Astrocyte (in vitro differentiated cells and primary cell): ENCODE measurements at places on chromosomes 5 and 9. TPM values are rescaled to one million over a fixed set of nuclear protein-coding genes. Genes with fewer than 3 reads are reported as not detected.

Gene TIMD4
- total RNA-seq: not detected in 2 replicates

DNA sequence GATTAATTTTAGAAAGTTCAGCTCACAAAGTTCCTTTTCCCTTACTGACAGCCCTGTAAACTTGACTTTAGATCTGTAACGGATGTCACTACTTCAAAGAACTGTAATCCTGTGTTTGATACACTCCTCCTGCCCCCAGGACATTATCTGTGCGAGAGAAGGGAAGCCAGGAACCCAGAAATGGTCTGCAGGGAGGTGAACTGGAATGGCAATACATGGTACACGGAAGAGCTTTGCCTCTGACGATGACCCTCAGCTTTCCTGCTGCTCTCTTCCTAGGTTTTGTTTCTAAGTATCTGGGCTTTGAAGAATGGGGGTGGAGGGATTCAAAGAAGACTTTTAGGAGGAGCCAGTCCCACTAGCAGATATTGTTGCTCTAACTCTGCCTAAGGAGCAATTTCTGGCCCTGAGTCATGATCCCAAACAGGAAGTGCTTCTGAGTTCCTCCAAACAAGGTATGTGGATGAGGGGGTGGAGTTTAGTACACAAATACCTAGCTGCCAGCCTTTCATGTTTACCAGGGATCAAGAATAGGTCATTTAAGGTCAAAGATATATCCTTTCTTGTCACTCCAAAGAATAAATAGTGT lies 43.4 kb upstream of the TMC1 start:
- DNase-seq: peak; percentile 74

Gene SLC6A3
- total RNA-seq: 0.07 TPM in 2 replicates

GRCh38 chr9:91059713-91060112 lies 258.1 kb downstream of the SYK start:
- no peak for DNase-seq

Gene RNF183
- total RNA-seq: not detected in 2 replicates

GRCh38 chr9:68720656-68721313 lies 15.7 kb downstream of the PIP5K1B start:
- DNase-seq: no peak

Gene OLFM1
- 5.5 and 6.3 TPM in 2 replicates for total RNA-seq

DNA sequence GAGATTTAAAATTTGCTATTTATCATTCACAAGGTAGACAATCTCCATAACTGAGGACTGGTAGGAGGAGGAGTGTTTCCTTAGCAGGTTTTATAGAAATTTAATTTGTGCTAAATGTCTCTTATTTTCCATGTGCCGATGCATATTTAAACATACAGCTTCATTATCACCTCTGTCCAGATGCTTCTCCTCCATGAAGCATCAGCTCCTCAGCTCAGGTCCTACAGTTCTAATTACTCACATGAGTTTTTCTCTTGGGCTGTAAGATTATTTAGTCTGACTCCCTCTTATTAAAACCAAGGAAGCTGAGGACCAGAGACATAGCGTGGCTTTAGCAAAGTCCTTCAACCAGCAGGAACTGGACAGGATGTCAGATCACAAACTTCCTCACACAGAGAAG lies 300.2 kb upstream of the PANK3 start:
- no peak for DNase-seq

DNA sequence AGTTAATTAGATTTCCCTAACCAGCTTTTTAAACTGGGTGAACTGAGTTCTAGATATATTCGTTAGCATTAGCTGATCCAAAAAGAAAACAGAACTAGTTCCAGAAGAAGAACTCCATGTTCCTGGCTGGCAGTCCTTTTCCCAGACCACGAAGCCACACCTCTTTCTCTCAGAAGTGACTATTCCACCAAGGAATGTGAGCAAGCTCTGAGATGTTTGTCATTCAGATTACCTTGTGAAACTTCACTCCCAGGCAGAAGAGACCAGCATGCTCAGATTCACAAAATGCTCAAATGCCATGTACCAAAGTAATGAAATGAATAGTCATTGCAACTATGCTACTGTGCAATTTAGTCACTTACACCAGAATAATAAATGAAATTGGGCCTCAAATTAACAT lies 4.4 kb upstream of the SSBP2 start:
- peak; percentile 93 for DNase-seq

Gene CNTFR
- 6.6 and 7.4 TPM in 2 replicates for total RNA-seq

Gene NEUROG1
- total RNA-seq: not detected in 2 replicates

Gene GPRIN1
- total RNA-seq: 6.8 and 8.2 TPM in 2 replicates

DNA sequence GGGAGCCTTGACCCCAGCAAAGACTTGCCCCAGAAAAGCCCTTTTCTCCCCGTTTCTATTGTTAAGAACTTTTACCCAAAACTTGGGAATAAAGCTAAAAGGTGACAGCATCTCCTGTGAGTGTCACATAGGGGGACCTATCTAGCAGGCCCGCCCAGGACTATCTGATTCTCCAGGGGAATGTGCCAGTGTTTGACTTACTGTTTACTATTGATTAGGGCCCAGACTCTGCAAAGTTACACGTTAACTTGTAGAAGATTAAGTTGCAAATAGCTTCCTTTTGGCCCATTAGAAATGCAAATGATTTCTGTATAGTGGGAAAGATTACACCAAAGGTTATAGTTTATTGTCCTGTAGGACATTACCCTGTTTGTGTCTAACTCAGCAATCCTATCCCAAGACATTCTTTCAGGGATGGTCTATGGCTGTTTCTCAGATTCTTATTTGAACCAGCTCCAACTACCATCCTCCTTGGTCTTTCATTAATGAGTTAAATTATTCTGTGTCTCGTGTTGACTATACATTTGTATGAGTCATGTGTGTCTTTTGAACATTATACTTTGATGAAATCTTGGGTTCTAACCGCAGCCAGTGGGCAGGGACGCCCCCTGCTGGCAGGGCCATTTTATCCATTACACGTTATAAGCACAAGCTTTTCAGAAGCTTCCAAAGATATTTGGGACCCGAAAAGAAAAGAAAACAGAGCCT lies 60.7 kb downstream of the HRH2 start:
- DNase-seq: no peak

- no peak for DNase-seq
These were observed 55.0 kb downstream of the GARNL3 start for GRCh38 chr9:127319366-127320114.

Gene HAVCR1
- 1.3 and 2.0 TPM in 2 replicates for total RNA-seq

- no peak for DNase-seq
These were observed 22.3 kb downstream of the LPCAT1 start for GRCh38 chr5:1501372-1502045.

- no peak for DNase-seq
These were observed 55.3 kb downstream of the TRPC7 start for GRCh38 chr5:136309932-136310598.

GRCh38 chr5:127865273-127865672 lies 162.1 kb downstream of the CCDC192 start:
- no peak for DNase-seq

Gene MEF2C
- 20.5 and 21.8 TPM in 2 replicates for total RNA-seq

Gene ABCA1
- 109 and 125 TPM in 2 replicates for total RNA-seq

DNA sequence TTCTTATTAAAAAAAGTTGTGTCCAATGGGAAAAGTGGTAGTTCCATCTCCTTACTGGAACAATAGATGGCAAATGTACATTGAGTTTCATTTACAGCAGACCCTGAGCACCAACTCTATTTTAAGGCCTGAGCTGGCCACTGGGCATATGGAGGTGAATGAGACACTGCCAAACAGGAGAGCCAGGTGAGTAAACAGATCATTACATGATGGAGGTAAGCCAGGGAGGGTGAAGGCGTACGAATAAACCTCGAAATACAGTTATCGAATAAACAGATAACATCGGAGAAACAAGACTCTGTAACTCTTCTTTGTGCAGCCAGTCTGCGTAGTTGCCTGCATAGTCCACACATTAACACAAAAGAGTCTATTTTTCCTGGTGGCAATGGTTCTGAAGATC lies 446.4 kb upstream of the KLF4 start:
- no peak for DNase-seq

Gene ZFP2
- 0.48 and 1.1 TPM in 2 replicates for total RNA-seq
